NCI-H460 (cell line): ENCODE measurements at places on chromosomes 5 and 9.

DNA sequence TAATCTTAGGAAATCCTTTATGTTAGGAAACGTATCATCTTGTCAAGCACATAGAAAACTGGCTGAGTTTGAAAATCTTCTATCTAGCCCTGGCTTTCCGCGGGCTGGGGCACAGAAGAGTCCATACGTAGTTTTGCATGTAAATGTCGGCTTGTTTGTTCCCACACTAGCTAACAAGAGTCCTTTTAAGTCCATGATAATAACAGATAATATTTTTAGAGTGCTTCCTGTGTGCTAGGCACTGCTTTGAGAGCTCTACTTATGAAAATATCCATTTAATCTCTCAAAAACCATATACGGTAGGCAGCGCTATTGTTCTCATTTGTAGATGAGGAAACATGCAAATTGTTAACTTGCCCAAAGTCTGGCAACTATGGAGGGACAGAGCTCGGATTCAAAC lies 40.5 kb downstream of the FYB1 start:
- DNase-seq = no peak

DNA sequence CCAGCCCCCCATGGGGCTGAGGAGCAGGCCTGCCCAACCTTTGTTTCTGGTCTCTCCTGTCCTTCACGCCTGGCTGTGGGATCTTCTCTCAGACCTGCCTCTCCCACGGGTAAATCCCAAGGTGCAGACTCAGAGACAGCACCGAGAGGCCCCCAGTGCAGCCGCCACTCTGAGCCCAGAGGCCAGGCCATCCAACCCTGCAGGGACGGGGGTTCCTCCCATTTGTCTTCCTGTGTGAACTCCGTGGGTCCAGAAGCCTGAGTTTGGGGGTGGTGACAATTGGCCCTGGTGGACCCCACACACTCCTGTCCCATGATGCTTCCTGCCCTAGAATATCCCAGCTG lies 123.4 kb downstream of the ADAMTS2 start:
- DNase-seq = no peak

- peak; percentile 62 for DNase-seq
Observed at GRCh38 chr5:135833961-135834638, 363 bp upstream of the SLC25A48 start.

DNA sequence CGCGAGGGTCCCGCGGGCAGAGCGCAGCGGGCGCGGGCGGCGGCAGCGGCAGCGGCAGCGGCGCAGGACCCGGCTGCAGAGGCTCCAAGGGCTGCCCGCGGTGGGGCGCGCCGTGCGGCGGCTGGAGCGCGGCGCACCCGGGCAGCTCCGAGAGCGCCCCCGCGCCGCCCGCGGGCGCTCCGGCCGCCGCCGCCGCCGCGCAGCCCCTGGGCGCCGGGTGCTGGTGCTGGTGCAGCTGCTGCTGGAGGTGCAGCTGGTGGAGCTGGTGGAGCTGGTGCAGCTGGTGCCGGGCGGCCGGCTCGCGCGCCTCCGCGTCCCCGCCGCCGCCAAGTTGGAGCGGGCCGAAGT lies 644 bp downstream of the IER5L start:
- DNase-seq = no peak

DNA sequence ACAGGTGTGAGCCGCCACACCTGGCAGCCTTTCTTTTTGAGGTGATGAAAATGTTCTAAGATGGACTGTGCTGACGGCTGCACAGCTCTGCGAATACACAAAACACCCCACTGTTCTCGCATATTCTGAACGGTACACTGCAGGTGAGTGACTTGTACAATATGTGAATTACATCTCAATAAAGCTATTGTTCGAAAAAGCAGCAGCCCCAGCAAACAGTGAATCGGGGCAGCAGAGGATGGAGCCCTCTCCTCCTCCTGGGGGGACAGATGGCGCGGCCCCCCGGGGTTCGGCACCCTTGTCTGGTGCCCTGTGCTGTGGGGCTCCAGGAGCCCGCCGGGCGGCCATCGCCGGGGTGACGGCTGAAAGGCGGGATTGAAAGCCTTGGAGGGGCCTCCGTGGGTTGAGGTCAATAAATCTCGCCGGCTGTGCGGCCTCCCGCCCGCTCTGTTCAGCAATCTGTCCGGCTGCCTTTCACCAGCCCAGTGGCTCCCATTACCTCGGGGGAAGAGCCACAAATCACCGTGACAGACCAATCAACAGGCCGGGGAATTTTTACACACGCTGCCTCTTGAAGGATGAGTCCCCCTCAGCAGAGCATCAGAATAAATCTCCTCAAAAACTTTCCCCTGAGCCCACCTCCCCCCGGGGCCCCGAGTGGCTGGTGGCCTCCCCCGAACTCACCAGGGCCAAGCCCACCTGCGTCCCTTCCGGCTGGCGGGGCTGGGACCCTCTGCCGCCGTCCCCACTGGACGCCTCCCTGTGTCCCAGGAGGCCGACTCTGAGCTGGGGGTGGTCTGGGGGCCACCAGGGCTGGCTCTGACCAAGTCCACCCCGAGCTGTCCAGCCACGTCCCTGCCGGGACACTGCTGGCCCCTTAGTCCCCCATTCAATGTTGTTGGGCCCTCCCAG lies 37.8 kb upstream of the TMEM250 start:
- DNase-seq = no peak

DNA sequence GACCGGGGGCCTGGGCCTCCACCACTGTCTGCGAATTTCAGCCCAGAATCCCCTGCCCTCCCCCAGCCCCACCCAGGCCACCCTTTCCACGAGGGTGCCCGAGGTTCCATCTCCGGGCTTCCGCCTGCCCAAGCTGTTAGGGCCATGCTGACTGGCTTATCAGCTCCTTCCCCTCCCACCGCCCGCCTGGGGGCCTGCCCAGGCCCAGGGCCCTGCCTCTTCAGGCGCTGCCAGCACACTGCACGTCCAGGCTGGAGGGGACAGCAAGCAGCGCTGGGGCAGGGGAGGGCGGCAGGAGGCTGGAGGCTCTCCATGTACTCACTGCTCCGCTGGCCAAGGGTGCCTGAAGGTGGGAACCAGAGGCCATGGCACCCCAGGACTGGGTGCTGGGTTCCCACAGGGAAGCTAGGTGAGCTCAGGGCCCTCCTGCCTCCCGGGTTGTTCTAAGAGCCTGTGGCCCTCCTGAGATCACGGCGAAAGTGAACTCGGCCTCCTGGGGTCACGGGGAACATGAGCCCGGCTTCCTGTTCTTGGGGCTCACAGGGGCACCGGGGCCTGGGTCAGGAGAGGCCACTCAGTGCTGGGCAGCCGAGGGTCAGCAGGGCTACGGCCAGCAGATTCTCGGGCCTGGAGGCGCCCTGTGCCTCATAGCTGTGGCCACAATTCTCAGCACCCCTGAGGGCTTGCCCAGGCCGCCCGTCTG lies 57.7 kb upstream of the EGFL7 start:
- no peak for DNase-seq

- DNase-seq = no peak
Observed at GRCh38 chr5:6633469-6634245, 417 bp downstream of the SRD5A1 start.

- DNase-seq = no peak
Observed at GRCh38 chr9:32294106-32294505, 90.3 kb upstream of the ACO1 start.

DNA sequence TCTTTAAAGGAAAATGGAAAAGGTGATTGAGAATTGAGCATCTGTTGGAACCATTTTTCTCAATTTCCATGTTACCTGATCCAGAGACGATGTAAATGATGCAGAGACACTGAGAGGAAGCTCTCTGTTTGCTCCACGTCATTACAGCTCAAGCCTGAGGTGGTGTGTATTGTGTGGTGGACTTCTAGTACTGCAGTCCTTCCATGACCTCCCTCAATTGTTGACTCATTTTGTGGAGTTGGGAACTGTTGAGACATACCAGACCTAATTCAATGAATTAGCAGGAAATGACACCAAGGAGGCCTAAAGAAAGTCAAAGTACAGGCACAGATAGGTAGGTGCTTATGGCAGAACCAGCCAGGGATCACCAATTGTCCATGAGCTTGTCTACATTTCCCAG lies 15.6 kb upstream of the LVRN start:
- no peak for DNase-seq

DNA sequence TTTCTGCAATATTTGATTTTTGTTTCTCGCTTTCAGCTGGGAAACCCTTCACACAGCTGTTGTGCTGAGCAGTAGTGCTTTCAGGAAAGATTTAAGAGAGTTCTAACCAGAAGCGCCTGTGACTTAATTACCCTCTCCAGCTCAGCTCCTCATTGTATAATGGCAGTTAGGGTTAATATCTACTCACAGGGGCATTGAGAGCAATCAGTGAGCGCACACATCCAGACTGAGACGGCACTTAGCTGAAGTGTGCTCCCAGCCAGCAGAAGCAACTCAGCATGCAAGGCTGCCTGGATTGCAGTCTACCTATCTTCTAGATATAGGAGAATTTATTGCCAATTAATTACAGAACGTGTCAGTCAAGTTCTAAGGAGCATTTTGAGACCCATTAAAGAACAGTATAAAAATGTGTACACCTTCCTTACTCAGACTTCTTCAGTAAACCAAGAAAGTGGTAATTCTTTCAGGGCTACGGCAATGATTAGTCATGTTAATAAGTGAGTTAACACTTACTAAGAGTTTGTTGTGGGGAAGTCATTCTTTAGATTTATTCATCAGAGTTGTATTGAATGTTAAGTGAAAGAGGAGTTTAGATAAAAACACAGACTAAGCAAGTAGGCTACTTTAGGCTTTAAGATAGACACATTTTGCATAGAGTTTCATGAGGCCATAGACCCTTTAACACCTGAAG lies 111.7 kb upstream of the PCAT7 start:
- DNase-seq = no peak
